Naive B cell (primary cell): ENCODE measurements at places on chromosomes 6 and 20.

DNA sequence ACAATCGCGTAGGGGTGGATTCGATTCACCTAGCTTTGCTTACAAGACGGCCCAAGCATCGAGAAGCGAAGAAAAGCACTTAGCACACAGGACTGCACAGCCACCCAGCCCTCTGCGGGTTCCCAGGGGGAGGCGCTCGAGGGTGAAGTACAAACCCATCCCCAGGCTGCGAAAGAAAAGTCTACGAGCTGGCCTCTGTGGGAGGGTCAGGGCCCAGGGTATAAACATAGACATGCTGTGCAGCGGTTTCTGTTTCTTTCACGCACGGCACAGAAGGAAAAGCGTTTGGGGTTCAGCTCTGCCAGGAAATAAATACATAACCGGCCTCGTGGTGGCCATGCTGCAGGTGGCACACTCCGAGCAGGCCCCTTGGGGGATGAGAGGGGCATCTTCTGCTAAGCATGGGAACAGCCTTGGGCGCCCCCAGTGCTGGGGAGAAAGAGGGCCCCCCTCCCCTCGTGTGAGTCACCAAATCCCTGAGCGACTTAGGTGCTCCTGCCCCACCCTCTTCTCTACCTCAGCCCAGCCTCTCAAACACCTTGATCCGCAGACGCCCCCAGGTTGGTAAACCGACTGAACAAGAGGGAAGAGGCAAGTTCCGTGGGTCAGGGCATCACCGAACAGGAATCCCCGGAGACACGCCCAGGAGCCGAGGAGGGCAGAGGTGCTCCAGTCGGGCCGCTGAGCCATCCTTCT, 91.6 kb upstream of the RIPOR2 start:
- DNase-seq = peak; percentile 53

DNA sequence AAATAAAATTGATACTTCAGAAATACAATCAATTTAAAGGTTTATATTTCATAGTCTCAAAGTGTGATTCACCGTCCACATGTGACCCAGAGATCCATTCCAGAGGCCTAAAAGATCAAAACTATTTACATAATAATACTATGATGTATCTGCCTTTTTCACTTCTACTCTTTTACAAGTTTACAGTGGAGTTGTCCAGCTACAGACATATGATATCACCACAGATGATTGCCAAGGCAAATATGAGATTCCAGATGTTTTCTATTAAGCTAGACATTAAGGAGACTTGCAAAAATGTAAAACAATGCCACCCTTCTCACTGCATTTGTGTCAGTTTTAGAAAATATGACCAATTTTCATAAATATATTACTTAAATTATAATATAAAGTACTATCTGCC, 443.7 kb downstream of the GJA1 start:
- DNase-seq = no peak

DNA sequence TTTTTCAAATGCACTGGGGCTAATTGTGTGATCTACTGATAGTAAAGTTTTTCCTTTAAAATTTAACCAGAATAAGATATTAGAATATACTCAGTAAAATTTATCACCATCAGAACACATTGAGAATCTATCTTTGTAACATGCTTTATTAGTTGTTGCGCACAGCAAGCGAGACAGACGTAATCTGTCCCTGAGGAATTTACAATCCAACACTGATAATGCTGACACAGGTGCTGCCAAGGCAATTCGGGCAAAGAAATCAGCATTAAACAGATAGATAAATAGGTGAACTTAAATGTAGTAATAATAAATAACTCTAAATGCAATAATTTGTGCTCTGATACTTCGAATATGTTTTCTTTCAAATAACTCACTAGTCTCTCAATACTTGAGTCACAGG, 607.2 kb downstream of the HTR1B start:
- DNase-seq = no peak

GRCh38 chr6:75283907-75284631, 523 bp downstream of the TMEM30A start:
- DNase-seq = peak; percentile 40

- DNase-seq = no peak
Measured at GRCh38 chr6:9140951-9141460, 705.7 kb upstream of the SLC35B3 start.

DNA sequence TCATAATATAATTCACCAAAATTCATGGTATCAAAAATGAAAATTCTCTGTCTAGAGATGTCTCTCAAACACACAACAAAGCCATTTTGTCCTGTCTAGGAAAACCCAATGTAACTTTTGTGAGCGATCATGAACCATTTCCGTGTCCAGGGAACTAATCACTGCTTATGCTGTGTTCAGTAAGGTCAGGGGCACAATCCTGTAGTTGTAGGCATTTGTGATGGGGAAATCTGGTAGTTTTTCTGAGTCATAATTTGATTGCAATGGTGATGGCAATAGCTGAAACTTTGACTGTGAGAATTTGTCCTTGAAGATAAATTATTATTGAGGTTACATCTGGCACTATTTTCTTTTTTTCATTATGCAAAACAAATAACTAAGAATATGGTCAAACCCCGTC, 21.0 kb upstream of the GCLC start:
- no peak for DNase-seq

GRCh38 chr6:169571123-169571962, 130.5 kb downstream of the WDR27 start:
- DNase-seq = no peak

- no peak for DNase-seq
Measured at GRCh38 chr6:20805021-20805420, 270.8 kb downstream of the CDKAL1 start.

DNA sequence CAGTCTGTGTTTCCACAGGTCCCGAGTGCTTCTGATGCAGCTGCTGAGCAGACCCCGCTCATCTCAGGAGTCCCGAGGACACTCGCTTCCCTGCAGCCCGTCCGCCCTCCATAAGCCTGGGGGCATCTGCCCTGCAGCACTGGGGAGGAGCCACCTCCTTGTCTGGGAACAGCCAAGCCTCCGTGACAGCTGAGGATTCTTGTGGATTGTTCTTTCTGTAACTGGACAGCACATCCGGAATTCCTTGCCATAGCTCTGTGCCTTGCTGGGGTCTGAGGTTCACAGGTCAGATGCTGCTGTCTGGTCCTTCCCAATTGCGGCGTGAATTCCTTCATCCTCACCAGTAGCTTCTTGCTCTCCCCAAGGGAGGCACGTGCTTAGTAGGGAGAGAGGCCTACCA, 38.4 kb upstream of the FNDC1 start:
- DNase-seq = no peak

- DNase-seq = no peak
Measured at GRCh38 chr6:82182756-82183155, 64.8 kb downstream of the IBTK start.

DNA sequence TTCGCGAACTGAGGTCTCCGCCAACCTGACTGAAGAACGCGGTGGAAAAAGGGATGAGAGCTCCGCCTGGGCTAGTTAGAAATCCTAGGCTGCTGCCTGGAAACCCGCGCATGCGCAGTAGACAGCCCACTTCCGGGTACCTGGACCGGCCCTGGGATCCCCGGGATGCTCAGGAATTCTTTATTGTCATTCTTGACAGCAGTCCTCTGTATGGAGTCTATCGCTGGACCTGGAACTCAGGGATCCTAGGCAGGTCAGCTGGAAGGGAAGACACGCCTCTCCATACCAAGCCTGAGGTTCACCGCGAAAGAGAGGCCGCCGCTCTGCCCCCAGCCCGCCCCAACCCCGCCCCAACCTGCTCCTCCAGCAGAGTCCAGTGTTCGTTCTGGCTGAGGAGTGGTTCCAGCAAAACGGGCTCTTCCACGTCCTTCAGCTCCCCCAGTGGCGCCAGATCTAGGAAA, 1379.2 kb upstream of the DEFB115 start:
- no peak for DNase-seq

DNA sequence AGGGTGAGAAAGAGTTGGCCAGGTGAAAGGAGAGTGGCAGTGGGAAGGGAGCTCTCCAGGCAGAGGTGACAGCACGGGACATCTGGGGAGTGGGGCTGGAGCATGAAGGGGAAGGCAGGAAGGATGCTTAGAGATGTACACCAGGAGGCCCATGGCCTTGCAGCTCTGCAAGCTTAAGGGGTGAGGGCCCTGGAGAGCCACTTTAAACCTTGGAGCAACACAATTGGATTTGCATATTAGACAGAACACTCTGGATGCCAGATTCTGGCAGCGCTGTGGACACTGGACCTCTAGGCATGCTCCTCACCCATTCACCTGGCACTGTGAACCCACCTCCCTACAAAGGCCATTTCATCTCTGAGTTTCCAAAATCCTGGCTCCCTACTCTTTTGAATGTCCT, 3.7 kb upstream of the CD40 start:
- no peak for DNase-seq

- no peak for DNase-seq
Measured at GRCh38 chr6:148053796-148054195, 288.8 kb upstream of the SASH1 start.

GRCh38 chr20:19761326-19761725, 3.3 kb downstream of the RIN2 start:
- DNase-seq = no peak

DNA sequence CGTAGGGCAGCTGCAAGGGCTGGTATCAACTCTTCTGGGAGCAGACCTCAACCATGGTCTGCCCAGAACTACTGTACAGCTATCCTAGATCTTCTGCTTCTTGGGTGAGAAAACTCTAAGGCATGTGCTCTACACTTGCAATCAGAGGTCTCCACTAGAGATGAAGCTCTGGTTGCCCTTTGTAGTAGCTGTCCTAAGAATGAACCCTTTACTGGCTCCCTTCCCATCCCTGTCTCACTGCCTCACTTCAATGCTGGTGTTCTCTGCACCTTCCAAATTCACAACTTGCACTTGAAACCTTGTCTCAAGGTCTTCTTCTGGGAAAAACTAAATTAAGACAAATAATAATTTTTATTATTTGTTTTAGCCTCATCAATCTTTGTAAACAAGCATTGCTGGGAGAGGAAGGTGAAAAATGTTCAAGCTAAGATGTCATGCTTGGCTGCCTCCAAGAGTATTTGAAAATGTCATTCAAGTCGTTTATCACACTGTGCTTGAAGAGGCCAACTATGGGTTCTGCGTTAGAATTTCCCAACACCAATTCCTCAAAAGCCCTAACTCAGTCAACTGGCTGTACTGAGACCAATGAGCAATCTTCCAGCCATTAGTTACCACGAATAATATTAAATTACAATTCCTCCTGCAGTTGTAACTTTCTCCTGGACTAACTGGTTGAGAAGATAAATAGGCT, 255.7 kb upstream of the PRND start:
- no peak for DNase-seq

- no peak for DNase-seq
Measured at GRCh38 chr6:53659458-53659857, 6.1 kb downstream of the KLHL31 start.

GRCh38 chr20:43322851-43323250, 133.1 kb upstream of the PTPRT start:
- no peak for DNase-seq

GRCh38 chr20:1507276-1507675, 16.1 kb upstream of the SIRPB2 start:
- no peak for DNase-seq

DNA sequence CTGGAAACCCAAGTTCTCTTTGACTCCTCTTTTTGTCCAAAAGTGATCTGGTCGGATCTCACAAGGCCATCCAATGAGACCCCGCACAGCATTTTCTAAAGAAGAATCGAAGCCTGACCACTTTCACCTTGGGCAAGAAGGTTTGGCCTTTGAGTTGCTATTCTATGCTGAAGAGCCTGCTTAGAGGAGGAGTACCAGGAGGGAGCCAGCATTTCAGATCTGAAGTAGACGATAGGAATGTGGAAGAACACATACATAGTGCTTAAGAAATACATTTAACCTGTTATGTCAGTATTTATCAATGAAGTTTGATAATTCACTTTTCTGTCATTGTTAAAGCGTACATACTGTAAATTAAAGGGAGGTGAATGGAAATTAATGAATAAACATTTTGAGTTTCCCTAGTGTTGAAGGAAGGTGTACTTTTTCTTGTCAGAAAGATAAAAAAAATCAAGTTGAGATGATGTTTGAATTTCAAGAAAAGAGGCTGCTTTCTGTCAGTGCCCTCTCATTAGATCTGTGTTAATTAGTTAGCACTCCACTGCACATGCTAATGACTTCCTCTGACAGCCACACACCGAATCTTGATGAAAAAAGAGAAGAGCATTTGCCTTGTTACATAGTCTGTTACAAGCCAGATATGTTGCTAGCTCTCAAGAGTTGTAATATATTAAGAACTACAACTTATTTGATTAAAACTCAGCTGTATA, 10.9 kb upstream of the TDRD6 start:
- no peak for DNase-seq

DNA sequence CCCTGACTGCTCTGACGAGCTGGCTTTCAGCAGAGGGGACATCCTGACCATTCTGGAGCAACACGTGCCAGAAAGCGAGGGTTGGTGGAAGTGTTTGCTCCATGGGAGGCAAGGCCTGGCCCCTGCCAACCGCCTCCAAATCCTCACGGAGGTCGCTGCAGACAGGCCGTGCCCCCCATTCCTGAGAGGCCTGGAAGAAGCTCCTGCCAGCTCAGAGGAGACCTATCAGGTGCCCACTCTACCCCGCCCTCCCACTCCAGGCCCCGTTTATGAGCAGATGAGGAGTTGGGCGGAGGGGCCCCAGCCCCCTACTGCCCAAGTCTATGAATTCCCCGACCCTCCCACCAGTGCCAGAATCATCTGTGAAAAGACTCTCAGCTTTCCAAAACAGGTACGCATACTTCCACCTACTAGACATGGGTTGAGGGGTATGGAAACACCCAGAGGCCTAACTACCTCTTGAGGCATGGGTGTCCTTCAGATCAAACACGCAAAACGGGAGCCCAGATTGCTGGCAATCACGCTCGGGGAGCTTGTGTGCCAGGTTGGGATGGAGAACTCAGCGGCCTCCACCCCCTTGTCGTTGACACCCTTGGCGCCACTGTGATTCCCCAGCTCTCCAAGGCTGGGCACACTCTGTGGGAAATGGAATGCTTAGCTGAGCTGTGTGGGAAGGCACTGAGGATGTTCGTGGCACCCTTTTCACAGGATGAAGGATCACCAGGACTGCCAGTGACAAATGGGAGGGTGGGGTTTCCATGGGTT, 25.3 kb downstream of the CASS4 start:
- no peak for DNase-seq

- DNase-seq = no peak
Measured at GRCh38 chr20:59640267-59640666, 35.9 kb downstream of the PHACTR3 start.

DNA sequence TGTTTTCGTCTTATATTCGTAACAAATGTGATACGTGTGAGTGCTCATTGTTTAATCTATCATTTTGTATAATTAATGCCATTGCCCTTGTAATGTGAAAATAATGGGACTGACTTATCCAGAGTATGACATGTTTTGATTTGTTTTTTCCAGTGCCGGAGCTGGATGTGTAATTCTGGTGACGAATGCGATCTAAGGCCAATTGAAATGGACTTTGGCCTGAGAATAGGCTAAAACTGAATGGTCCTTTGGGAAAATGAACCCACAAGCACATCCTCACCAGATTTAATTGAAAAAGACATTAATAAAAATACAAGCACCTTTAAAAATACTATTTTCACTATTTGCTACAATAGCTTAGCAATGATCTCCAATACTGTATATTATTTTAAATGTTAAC, 6.7 kb upstream of the TAAR5 start:
- DNase-seq = no peak

GRCh38 chr6:36120539-36120938, 9.8 kb upstream of the MAPK13 start:
- DNase-seq = peak; percentile 75
